ENCODE measurements at places on chromosomes 3 and 15.

DNA sequence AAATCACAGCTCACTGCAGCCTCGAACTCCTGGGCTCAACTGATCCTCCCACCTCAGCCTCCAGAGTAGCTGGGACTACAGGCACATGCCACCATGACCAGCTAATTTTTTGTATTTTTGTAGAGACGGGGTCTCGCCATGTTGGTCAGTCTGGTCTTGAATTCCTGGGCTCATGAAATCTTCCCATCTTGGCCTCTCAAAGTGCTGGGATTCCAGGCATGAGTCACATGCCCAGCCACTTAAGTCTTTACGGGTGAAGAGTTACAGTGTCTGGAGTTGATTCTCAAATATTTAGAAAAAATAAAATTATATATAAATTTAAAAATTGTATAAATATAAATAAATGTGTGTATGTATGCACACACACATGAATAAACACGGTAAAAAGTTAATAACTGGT is 14.5 kb upstream of the KBTBD12 start:
- no peak for DNase-seq

DNA sequence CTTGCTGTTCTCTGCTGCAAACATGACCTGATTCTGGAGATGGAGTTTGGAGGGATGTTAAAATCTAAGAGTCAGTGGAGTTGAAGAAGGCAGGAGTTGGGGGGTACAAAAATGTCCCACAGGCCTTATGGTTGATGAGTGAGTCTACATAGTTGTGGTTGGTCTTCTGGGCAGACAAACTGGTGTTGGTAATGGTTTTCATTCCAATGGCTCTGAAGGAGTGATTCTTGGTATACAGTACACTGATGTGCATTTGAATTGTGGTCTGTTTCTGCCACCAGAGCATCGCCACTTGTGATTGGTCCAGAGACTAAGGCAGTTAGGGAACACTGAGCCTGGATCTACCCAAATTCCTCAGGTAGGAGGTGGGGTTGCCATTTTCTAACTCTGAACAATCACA is 514.1 kb upstream of the CFAP20DC start:
- no peak for DNase-seq

DNA sequence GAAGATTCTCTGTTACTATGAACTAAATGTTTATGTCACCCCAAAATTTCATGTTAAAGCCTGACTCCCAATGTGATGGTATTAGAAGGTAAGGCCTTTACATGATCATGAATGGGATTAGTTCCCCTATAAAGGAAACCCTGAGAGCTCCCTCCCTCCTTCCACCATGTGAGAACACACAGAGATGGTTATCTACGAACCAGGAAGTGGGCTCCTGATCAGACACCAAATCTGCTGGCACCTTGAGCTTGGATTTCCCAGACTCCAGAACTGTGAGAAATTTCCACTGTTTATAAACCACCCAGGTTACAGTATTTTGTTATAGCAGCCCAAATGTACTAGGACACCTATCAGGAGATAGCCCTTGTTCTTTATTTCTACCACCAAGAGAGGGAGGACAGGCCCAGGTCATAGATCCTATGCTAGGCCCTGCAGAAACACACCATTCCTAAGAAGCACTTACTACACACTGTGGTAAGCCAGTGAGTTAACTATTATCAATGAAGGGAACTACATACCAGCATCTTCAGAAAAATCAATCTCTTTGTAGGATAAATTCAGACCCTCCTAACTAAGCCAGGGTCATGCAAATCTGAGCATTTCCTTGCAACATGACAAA is 59.0 kb downstream of the PRKAR2A start:
- no peak for DNase-seq

GRCh38 chr3:60542995-60543394 is 708.3 kb downstream of the FHIT start:
- DNase-seq, result no peak

DNA sequence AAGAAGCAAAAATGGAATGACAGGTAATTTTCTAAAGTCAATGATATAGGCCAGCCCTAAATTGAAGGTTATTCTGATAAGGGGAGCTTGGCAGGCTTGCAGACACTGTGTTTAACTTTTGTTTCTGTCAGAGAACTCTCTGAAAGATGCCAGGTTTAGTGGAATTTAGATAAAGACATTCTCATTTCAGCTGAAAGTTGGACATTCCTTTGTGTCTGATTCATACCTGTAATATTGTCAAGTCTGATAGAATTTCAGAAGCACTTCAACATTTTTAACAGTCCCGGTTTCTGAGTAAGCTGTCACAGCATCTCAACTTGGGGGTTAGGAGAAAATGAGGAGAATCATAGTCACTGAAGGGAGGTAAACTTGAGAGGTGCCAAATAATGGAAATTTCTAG is 84.0 kb downstream of the DIPK2A start:
- DNase-seq, result no peak

Data from WERI-Rb-1 (cell line).